GM23338 (cell line): ENCODE measurements at places on chromosomes 5 and 9. TPM values are rescaled to one million over a fixed set of nuclear protein-coding genes. Genes with fewer than 3 reads are reported as not detected.

Gene FBP1
- total RNA-seq, result 2.5 and 3.3 TPM in 2 replicates

Gene IL3
- not detected in 2 replicates for total RNA-seq

Gene DIRAS2
- total RNA-seq, result 0.28 and 1.4 TPM in 2 replicates

Gene SLC6A18
- not detected in 2 replicates for total RNA-seq

Gene SPARC
- total RNA-seq, result 203 and 218 TPM in 2 replicates
